Mammary microvascular endothelial cell (primary cell): ENCODE measurements at places on chromosomes 11 and 22. TPM values are rescaled to one million over a fixed set of nuclear protein-coding genes. Genes with fewer than 3 reads are reported as not detected.

The SLC6A5 gene
- not detected in 2 replicates for total RNA-seq

The CCDC81 gene
- total RNA-seq = 0.79 and 1.4 TPM in 2 replicates

The PRR33 gene
- not detected in 2 replicates for total RNA-seq

The SLC22A8 gene
- not detected in 2 replicates for total RNA-seq

The C11orf68 gene
- 18.9 and 19.7 TPM in 2 replicates for total RNA-seq

The EIF3L gene
- total RNA-seq = 325 and 326 TPM in 2 replicates

The DNAJB7 gene
- not detected in 2 replicates for total RNA-seq

The OR2AG2 gene
- total RNA-seq = not detected in 2 replicates

The ZMAT5 gene
- 28.6 and 36.1 TPM in 2 replicates for total RNA-seq

The SAA1 gene
- not detected in 2 replicates for total RNA-seq

The ANO9 gene
- 0.20 and 0.89 TPM in 2 replicates for total RNA-seq
